ENCODE measurements at places on chromosomes 16 and 17.
A peak's percentile ranks its signal among the peaks of the same experiment; 100 is the strongest.

DNA sequence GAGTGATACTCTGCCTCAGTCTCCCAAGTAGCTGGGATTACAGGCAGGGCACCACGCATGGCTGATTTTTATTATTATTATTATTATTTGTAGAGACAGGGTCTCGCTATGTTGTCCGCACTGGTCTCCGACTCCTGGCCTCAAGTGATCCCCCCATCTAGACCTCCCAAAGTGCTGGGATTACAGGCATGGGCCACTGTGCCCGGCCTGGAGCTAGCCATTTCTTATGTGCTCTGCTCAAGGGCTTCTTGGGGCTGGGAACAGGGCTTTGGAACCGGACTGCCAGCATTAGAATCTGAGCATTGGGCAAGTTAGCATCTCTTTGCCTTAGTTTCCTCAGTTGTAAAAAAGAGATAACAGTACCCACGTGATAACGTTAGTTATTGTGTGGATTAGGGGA is 111.3 kb downstream of the C16orf78 start:
- no peak for DNase-seq

DNA sequence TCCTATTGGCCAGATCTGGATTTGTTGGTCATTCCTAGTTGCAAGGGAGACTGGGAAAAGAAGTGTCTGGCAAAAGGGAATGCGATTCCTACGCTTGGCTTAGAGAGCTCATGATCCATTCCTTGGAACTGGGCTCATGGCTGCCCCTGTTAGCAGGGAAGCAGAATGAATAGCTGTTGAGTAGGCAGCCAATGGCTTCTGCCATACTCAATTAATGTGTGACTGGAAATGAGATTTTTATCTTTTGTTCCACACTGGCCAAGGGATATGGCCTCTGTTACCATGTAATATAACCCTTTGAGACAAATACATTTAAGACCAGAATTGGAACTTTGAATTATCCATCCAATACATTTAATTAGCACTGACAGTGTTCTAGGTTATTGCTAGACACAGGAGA is 31.0 kb downstream of the FTO start:
- no peak for DNase-seq

DNA sequence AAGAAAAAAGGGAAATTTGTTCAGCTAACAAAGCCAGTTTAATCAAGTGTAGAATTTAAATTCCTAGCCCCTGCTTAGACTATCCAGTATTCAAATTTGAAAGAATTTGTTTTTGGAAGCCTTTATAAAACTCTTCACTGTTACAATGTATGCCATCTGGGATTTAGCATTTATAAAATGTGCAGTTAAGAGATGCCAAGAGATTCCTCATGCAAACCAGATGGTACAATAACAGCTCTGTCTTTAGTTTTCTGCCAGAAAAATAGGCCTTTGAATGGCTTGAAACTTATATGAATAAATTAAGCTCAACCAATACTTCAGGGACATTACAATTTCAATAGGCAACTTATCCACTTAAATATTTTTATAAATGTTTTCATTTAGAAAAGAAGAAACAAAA is 6.8 kb upstream of the ANKS4B start:
- no peak for DNase-seq

DNA sequence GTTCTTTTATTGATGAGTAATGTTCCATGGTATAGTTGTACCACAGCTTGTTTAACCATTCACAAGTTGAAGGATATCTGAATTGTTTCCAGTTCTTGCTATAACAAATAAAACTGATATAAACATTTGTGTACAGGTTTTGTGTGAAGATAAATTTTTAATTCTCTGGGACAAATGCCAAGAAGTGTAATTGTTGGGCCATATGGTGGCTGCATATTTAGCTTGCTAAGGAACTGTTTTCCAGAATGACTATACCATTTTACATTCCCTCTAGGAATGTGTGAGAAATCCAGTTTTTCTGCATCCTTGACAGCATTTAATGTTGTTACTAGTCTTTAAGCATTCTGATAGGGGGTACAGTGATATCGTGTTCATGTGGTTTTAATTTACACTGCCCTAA is 368.5 kb downstream of the KIF2B start:
- DNase-seq = no peak

DNA sequence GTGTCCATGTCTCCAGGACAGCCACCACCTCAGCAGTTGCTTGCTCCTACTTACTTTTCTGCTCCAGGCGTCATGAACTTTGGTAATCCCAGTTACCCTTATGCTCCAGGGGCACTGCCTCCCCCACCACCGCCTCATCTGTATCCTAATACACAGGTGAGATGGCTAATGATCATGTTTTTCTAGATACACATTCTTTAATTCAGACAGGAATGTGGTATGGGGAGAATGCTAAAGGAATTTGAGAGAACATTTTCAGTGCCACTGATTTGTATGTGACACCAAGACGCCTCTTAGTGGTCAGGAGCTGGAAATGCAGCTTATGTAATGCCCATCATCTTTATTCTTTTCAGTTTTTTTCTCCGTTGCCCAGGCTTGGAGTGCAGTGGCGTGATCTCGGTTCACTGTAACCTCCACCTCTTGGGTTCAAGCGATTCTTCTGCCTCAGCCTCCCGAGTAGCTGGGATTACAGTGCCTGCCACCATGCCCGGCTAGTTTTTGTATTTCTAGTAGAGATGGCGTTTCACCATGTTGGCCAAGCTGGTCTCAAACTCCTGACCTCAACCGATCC is 8.9 kb upstream of the RAPGEFL1 start:
- peak; percentile 49 for DNase-seq

DNA sequence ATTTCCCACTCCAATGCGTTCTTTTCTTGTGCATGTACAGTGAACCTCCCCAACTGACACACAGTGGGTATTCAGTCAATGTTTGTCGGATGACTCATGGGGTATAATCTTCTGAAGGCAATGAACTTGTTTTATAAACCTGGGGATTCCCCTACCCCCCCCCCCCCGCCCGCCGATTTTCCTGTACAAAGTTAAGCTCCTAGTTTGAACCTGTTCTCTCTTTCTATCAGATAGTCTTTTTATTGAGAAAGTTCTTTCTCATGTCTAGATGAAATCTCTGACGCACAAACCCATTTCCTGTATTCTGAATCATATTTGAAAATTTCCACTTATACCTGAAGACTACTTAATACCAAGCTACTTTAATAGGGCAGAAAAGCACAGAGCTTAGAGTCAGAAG is 338.3 kb downstream of the CA10 start:
- no peak for DNase-seq

- DNase-seq = no peak
Observed at GRCh38 chr17:66230922-66231591, 1.8 kb upstream of the APOH start.

DNA sequence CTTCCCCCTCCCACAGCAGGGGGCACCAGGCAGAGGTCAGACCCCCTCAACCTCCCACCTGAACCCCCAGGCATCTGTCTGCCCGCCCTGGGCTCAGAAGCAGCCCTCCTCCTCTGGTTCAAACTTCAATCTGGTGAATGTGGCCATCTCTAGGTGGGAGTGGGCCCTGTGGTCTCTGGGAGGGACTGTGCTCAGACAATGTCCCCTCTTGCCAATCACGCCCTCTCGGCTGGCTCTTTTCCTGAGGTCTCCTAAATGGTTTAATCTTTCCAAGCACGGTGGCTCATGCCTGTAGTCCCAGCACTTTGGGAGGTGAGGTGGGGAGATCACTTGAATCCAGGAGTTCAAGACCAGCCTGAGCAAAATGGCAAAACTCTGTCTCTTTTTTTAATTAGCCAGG is 15.2 kb downstream of the LITAF start:
- no peak for DNase-seq

- no peak for DNase-seq
Observed at GRCh38 chr16:51049276-51049675, 101.8 kb downstream of the SALL1 start.
